ENCODE measurements at places on chromosomes 16 and 17.

DNA sequence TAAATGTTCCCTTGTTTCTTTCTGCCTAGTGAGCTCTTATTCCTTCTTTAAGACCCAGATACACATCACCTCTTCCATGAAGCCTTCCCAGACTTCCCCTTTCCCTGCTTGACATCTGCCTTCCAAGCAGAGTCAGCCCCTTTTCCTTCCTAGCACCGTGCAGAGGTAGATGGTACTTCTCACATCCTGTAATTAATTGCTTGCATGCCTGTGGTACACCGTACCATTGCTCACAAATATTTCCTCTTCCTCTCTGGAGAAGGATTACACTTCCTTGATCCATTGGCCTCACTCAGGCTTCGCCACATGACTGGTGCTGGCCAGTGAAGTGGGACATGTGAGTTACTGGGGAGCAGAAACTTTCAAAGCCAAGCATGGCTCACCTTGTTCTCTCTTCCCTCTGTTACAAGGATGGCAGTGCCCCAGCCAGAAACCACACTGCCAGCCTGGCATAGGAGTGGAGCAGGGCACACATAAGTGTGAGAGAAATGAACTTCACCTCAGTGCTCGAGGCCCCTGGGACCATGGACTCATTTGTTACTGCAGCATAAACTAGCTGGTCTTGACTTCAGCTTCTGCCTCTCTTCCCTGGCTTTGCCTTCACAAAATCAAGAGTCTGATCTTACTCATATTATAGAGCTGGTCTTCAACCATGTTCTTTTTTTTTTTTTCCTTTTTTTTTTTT, 44.0 kb downstream of the SOST start:
- no peak for DNase-seq

- no peak for DNase-seq
Measured at GRCh38 chr16:1895949-1896675, 22.1 kb downstream of the HS3ST6 start.

- peak; percentile 80 for DNase-seq
Measured at GRCh38 chr17:39235555-39236449, 10.1 kb upstream of the STAC2 start.

- no peak for DNase-seq
Measured at GRCh38 chr17:18278867-18279266, 18.4 kb downstream of the MIEF2 start.

DNA sequence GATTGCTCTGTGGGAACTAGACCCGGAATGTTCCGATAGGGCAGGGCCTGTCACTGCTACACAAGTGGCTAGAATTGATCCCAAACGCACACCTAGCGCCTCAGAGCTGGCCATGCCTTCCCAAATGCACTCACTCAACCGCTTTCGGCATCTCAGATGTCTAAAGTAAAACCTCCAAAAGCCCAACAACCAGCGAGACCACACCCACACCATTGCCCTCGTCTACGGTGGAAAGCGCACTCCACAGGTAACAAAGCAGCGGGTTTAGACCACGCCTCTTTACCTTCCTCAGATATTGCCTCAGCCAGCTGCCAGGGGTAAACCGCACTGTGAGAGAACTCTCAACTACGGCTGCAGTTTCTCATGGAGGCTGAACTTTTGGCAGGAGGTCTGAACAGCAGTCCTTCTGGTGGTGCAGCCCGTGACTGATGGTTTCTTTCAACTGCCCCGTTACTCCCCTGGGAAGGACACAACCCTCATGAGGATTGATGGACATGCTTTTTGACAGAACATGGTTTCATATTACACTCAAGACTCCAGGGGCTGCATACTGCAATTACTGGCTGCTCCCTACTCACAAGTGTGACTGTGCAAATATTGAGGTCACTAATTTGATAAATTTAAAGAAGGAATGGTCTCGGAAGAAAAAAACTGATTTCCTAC, 34.5 kb downstream of the USP7 start:
- no peak for DNase-seq

- DNase-seq: peak; percentile 48
Measured at GRCh38 chr17:17781591-17782496, 54.9 kb downstream of the SREBF1 start.

GRCh38 chr16:86963600-86964575, 353.3 kb downstream of the C16orf95 start:
- no peak for DNase-seq

All from HEK293T (cell line).